ENCODE measurements at places on chromosomes 7 and 10.

GRCh38 chr7:7664291-7664690, 23.7 kb downstream of the UMAD1 start:
- no peak for DNase-seq

- no peak for DNase-seq
Measured at GRCh38 chr7:7563813-7564212, 2.9 kb upstream of the MIOS start.

DNA sequence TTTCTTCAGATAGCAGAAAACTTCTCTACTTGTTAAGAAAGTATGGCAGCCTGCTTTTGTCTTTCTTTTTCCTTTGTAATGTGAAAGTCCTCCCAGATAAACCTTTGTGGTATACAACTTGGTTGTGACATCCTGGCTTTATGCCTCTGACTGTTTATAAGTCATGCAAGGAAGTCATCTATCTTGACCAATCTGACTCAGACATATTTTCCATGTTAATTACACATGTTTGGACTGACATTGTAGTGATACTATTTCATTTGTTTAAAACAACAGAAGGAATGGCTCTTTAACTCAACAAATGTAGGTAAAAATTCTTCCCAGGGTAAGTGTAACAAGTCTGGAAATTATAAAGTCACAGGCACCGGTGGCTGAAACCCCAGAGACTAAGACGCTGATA, 341.6 kb upstream of the MEOX2 start:
- no peak for DNase-seq

- DNase-seq: no peak
Measured at GRCh38 chr10:72043016-72043834, 45.1 kb downstream of the SPOCK2 start.
